ENCODE measurements at places on chromosomes 5 and 9.

DNA sequence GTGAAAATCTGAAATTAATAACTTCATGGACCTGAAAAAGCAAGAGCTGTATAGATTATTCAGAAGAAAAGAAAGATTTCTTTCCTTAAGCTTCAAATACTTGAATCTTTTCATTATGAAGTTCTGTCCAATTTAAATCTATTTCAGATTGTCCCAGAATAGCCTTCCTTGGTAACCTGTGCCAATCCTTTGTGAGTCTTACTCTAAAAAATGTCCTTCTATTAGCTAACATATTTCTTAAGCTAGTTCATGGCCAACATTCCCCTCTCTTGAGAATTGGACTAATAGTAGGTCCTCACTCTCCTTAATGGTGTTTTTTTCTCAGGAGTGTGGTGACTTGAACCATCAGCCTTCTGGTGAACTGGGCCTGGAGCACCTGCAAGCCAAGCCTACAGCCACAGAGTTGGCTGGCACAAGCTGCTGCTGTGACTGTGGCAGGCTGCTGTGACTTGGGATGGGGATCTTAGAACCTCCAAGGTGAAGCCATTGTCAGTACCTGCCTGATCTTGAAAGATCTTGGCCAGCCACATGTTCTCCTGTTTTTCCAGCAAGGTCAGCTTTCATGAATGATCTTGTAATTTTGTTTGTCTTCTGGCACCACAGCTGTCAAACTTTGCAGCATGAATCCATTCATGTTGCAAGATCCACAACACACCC lies 262.6 kb upstream of the MAP3K1 start:
- no peak for DNase-seq

- no peak for DNase-seq
These were observed 313.8 kb downstream of the FAM170A start for GRCh38 chr5:119943148-119943547.

DNA sequence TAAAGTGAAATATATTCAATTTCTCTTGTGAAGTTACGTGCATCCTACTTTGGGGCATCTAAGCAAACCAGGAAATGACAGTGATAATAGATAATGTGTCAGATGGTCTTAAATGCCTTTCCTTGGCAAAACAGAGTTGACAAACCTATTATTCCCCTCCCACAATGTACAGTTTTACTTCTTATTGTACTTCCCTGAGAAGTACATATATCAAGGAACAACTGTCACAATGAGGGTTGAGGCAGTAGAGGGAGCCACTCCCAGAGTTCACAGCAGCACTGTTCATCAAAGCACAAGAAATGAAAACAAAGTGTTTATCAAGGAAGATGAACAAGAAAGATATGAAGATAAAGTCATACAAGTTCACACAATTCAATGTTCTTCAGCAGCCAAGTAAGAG lies 41.1 kb downstream of the ELAVL2 start:
- no peak for DNase-seq

DNA sequence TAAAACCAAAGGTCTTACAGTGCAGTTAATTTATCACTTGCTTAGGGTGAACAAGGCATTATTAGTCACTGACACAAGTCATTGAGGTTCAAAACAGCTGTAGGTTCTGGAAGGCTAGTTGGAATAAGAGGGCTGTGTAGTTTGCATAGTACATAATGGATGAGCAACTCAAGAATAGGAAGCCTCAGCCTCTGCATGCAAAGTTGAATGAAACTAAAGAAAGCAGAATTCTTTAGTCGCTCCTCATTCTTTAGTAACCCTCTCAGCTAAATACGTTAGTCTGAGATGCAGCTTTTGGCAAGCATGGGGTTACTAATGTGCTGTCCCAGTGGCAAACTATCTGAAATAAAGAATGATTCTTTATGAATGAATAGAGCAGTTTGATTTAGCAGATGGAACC lies 74.2 kb downstream of the ADGRV1 start:
- no peak for DNase-seq

GRCh38 chr5:141017943-141018342 lies 33.2 kb upstream of the PCDHB1 start:
- DNase-seq, result no peak

GRCh38 chr5:143101725-143102386 lies 301.6 kb downstream of the NR3C1 start:
- DNase-seq, result no peak

DNA sequence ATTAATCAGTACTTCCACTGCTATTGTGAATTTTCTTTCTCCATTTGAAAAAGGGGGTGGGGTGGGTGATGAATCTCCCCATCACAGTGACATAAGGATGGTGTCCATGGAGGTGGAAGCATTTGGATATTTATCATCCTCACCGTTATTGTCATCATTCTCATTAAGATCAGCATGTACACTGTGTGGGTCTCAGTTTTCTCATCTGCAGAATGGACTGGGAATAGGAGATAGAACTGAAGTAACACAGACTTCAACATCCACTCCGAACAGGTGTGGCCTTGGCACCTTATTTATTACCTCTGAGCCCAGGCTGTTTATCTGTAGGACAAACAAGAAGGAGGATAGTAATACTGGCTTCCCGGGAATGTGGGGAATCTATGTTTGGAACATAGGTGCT lies 165.9 kb downstream of the PAPPA start:
- DNase-seq, result no peak

GRCh38 chr5:92908952-92909601 lies 671.9 kb downstream of the NR2F1-AS1 start:
- no peak for DNase-seq

GRCh38 chr5:159805021-159805420 lies 111.3 kb upstream of the ADRA1B start:
- peak; percentile 64 for DNase-seq

DNA sequence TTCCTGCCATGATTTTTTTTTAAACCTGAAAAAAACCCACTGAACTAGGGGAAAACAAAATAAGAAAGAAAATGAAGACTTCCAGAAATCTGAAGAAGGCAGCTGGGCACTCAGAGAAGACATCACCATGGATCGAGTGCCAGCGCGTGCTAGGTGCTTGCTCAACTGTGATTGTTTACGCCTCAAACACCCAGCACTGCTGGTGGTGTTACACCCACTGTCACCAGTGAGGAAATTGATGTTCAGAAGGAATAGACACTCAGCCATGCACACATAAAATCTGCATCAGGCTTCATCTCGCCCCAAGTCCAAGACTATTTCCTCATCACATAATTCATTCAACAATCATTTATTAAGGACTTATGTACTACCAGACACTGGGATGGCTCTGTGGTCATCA lies 82.1 kb downstream of the HRH2 start:
- DNase-seq, result no peak

DNA sequence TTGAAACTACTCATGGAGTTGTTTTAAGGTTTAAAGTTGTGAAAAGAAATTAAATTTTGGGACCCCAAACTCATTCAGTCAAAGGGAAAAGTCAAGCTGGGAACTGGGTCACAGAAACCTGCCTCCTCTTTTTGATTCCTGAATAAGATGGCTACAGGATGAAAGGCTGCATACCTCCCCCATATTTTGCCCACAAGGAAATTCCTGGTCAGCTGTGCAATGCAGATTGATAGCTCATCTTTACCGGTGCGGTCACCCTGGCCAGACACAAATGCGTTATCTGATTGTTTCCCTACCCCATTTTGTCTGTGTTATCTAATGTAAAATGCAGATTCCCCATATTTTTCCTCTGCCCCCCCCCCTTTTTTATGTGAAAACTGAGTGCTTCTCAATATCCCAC lies 1.3 kb downstream of the HAVCR2 start:
- DNase-seq, result no peak

DNA sequence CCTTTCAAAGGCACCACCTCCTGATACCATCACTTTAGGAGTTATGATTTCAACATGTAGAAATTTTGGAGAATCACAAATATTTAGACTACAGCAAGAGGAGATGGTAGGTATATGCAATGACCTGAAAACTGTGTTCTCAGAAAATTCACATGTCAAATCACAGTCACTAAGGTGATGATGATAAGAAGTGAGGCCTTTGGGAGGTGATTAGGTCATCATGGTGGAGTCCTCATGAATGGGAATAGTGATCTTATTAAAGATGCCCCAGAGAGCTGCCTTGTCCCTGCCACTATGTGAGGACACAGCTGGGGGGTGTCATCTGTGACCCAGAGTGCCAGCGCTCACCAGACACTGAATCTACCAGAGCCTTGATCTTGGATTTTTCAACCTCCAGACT lies 513.5 kb upstream of the TUSC1 start:
- no peak for DNase-seq

DNA sequence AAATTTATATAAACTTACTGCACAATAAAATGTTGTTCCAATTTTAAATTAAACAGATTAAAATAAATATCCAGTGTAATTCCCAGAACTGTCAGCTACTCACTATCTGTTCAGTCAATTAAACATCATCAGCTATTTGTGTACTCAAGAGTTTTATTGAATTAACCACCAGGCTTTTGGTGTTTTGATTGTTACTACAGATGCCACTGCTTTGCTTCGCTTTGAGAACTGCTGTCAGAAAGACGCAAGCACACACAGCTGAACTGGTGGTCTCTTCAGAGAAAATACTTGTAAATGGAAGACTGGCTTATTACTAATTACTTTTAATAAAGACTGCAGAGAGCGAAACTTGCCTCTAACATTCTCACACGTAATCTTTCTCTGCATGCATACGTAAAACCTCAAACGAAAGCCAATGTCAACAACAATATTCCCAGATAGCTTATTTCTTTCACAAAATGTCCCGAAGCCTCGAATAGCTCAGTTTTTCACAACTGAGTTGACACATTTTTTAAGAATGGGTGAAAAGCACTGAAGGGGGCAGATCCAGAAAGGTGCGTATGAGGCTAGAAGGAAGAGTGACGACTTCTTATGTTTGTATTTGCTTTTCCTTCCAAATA lies 259.6 kb upstream of the RPS23 start:
- DNase-seq, result no peak

GRCh38 chr9:74447451-74448193 lies 49.5 kb upstream of the RORB start:
- no peak for DNase-seq

DNA sequence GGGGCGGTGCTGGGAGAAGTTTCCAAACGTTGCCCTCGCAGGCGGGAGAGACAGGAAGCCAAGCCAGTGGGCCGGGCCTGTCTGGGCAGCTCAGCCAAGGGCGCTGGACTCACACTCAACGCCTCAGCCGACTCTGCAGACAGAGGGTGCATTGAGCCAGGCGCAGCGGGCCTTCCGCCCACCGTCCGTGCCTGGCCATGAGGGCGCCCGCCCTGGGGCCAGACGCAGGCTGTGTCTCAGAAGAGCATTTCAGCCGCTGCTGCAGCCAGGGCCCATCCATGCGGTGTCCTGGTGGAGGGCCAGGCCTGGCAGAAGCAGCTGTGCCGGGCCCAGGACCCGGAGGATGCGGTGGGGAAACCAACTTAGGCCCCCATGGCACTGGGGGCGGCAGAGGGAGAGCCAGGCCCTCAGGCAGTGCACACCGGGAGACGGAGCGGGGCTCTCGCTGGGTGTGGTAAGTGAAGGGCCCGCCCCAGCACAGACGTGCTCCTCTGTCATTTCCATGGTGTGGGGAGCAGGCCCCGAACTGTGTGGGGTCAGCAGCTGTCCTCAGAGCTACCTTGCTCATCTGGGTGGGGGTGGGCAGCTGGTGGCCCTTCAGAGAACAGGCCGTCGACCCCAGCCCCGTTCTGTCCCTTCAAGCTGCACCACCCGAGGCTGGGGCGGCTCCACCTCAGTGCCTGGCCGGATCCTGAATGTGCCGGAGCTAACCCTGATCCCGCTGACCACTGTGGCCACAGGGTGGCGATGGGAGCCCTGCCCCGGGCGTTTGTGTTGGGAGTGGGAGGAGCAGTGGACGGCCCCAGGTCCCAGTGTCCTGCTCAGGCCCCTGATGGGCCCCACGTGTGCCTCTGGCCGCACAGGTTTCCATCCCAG lies 18.0 kb downstream of the DNLZ start:
- no peak for DNase-seq

DNA sequence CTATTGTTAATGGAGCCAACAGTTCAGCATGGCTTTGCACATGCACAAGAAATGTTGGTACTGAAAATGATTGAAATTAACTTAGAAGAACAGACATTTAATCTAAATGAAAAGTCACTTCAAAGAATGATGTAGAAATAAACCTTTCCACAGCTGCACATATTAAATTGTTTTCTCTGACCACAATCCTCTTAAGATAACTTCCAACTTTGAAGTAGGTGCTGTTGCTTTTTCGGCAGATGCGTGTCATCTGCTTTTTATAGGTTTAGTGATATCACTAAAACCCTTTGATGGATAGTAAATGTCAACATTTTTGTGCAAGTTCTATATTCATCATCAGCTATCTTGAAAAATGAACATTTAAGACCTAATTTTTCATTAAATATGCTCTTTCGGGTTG lies 25.3 kb upstream of the SLC1A3 start:
- DNase-seq, result no peak

GRCh38 chr5:132825033-132825833 lies 5.2 kb downstream of the SHROOM1 start:
- no peak for DNase-seq

GRCh38 chr5:44663991-44664710 lies 144.6 kb upstream of the MRPS30 start:
- DNase-seq, result no peak

DNA sequence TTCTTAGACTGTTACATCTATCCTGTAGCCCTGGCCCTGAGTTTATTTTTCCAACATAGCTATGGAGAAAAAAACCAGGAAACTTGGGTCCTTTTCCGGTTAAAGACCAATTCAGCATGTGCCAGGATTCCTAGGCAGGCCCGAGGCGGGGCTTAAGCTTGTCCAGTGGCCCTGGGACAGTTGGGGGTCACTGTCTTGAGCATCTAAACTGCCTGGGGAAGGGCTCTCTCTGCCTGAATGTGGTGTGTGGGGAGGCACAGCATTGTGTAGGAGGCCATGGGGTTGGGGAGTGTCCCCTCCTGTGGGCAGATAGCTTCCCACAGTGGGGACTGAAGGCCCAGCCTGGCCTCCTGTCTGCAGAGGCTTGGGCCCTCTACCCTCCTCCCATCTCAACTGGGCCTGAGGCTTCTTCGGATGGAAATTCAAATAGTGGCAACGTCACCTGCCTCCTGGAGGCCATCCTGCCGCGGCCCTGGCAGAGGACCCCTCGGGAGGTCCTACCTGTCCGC lies 88.8 kb downstream of the PHF2 start:
- no peak for DNase-seq

GRCh38 chr5:2307631-2308030 lies 424.9 kb upstream of the IRX4 start:
- DNase-seq, result no peak

GRCh38 chr9:111020594-111020993 lies 17.7 kb downstream of the LPAR1 start:
- no peak for DNase-seq

GRCh38 chr9:72333197-72333596 lies 31.8 kb downstream of the ZFAND5 start:
- no peak for DNase-seq

GRCh38 chr9:133886563-133887501 lies 105.3 kb downstream of the VAV2 start:
- no peak for DNase-seq

- DNase-seq, result no peak
These were observed 125.4 kb upstream of the ANKH start for GRCh38 chr5:14996997-14997396.

- DNase-seq, result no peak
These were observed 97.9 kb upstream of the MSX2 start for GRCh38 chr5:174626369-174626920.
